ENCODE measurements at places on chromosomes 4 and X.
A peak's percentile ranks its signal among the peaks of the same experiment; 100 is the strongest.

GRCh38 chr4:175762582-175762981 lies 49.5 kb downstream of the GPM6A start:
- no peak for DNase-seq

DNA sequence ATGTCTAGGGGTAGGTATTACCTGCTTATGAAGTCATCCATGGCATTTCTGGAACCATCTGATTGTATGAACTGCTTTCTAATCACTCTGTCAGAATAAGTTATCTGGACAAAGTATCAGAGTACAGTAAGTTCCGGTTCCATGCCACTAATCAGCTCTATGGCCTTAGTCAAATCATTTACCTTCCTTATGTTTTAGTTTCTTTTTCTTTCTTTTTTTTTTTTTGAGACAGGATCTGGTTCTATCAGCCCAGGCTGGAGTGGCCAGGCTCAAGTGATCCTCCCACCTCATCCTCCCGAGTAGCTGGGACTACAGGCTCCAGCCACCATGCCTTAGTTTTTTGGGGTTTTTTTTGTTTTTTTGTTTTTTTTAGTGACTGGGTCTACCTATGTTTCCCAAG lies 11.5 kb downstream of the XIAP start:
- DNase-seq: no peak

- no peak for DNase-seq
Observed at GRCh38 chrX:905848-906566, 275.4 kb downstream of the SHOX start.

DNA sequence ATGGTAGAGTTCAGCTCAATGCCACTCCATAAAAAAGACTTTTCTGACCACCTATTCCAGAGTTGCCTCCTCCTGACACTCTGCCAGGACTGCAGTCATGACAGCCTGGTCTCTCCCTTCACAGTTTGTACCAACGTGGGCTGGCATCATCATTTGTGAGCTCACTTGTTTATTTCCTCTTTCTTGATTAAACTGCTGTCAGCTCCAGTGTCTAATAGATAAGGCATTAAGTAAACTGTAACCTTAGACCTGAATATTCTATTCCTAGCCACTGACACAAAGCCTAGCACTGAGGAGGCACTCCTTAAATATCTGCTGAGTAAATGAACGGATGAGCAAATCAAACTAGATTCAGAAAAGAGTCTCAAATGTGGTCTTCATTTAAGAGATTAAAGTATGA lies 48.7 kb downstream of the DDX60 start:
- DNase-seq: no peak

- DNase-seq: no peak
Observed at GRCh38 chrX:136797787-136798186, 17.1 kb upstream of the ARHGEF6 start.

- DNase-seq: no peak
Observed at GRCh38 chr4:36446275-36446674, 164.9 kb downstream of the DTHD1 start.

GRCh38 chr4:1347410-1347864 lies 429 bp downstream of the UVSSA start:
- peak; percentile 40 for DNase-seq

- no peak for DNase-seq
Observed at GRCh38 chrX:44922980-44923379, 50.0 kb downstream of the KDM6A start.

GRCh38 chr4:85457752-85458467 lies 17.0 kb upstream of the ARHGAP24 start:
- DNase-seq: no peak

- no peak for DNase-seq
Observed at GRCh38 chr4:1082215-1083182, 30.9 kb downstream of the RNF212 start.

DNA sequence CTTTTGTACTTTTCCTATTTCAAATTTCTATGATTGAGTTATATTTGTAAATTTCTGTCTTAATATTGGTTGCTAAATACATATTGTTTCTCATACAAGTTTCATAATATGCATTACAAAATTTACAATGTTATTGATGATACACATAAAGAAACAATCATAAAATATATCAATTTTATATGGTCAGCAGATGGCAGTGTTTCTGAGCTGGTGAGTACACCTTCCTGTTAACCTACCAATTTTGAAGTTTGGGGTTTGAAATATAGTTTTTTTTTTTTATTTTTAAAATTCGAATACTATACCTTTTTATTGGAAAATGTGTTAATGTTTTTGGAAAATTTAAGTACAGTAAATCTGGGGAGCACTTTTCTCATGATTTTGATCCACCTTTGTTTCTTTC lies 1953.1 kb upstream of the ADGRL3 start:
- no peak for DNase-seq

- no peak for DNase-seq
Observed at GRCh38 chr4:124682384-124682783, 30.1 kb downstream of the ANKRD50 start.

DNA sequence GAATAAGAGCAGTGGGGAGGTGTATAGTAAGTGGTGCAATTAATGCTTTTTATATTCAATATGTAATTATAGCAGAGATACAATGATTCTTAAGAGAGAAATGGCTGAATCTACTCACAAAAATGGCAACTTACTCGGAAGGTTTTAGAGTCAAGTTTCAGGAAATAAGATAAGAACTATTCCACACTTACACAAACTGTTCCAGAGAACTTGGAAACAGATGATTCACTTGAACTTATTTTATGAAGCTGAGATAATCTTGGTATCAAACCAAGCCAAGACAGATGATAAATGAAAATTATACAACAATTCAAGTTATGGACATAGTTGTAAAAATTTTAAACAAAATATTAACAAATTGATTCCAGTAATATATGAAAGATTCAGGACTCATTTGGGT lies 311.3 kb upstream of the HS3ST1 start:
- DNase-seq: no peak

DNA sequence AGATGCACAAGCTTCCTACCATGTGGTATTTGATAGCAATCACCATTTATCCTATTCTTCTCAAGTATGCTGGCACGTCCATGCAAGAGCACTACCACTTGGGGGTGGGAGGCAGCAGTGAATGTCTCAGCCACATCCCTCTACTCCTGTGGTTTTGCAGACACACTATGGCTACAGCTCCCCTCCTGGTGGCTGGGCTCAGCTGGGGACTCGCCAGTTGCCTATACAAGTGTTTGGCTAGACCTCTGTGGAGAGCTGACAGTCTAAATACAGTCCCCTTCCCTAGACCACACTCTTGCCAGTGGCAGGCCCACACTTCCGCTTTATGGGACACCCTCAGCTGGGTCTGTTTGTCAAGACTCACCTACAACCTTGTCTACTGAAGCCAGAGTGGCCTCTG lies 53.2 kb downstream of the ADGRA3 start:
- no peak for DNase-seq

DNA sequence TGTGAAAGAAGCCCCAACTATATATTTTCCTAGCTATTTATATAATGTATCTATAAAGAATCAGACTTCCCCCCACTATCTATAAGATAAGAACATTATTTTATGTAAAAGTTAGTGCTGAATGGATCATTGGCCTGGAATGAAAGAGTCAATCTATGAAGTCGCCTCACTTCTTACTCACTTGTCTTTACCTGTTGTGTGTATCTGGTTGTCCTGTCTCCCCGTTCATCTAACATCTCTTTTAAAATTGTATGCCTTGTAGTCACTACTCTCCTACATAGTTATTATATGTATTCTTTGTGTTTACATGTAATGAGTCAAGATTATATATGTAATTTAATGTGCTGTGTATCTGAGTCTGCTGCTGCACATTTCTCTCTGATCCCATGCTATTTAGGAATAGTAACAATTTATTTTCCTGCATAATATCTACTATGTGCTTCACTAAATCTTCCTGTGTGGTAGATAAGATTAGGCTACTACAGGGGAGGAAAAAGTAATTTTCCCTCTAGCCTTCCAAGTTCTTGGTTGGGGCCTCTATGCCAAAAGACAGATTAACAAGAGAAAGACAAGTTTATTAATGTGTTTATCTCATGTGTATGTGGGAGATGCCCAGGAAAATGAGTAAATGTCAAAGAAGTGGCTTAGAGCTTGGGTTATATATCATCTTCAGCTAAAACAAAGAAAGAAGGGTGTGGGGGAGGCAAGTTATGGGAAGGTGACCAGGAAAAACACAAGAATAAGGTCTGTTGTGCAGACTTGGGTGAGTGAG lies 77.6 kb upstream of the FRMPD4 start:
- no peak for DNase-seq

DNA sequence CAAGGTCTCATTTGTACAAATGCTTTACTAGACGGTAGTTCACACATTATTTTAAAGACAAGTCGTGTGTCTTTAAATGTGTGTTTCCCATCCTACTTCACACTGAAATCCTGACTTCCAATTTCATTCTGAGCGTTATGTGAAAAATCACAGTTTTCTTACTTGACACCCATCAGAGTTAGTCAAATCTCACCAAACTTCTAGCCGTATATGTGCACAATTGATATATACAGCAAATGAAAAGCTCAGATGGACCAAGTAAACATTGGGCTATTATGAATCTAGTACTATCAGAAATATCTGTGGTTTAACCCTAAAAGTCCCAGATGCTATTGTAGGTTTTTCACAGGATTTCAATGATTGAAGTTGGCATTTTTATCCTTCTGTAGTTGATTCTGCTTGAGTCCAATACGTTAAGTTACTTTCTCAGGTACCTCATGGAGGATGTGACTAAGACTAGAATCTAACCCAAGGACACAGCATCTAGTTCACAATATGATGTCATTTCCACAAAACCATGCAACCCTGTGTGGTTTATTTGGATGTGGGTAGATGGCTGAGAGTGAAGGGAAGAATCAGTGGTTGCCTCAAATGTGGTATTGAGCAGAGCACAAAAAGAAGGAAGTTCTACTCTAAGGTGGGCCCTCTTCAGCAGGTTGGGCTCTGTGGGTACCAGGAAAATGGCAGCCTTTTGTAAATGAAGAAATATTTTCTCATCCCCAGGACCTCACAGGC lies 22.1 kb upstream of the TRIM60 start:
- no peak for DNase-seq

DNA sequence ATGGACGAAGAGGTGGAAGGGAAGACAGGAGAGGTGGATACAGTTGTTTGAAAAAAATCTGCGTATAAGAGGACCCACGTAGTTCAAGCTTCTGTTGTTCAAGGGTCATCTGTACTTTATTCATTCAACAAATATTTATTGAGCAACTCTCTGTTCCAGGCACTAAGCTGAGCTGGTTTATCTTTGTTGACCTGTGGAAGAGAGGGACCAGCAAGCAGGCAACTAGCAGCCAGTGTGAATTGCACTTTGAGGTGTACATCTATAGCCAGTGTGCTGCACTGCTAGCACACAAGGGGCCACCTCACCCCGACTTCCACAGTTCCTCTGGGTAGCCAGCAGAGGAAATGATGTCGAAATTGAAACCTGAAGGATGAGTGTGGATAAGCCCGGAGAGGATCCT lies 191.4 kb downstream of the SOWAHB start:
- DNase-seq: no peak

GRCh38 chr4:152805071-152805650 lies 25.4 kb downstream of the ARFIP1 start:
- DNase-seq: no peak

DNA sequence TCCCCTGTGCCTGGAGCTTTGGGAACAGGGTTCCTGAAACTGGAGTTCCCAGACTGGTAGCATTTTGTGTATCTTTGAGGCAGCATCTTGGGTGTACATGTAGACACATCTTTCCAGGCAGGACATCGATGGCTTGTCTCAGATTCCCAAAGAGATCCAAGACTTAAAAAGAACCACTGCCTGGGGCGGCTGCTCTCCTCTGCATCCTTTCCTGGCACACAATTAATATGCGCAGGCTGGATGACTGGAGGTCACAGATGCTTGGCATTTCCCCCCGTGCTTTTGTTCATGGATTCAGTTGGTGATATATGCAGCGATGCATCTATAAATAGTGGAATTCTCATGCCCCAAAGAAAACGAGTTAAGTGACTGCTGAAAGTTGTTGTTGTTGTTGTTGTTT lies 80.5 kb downstream of the CLDN34 start:
- DNase-seq: no peak

- DNase-seq: no peak
Observed at GRCh38 chr4:136371231-136371630, 1161.1 kb downstream of the PCDH18 start.

DNA sequence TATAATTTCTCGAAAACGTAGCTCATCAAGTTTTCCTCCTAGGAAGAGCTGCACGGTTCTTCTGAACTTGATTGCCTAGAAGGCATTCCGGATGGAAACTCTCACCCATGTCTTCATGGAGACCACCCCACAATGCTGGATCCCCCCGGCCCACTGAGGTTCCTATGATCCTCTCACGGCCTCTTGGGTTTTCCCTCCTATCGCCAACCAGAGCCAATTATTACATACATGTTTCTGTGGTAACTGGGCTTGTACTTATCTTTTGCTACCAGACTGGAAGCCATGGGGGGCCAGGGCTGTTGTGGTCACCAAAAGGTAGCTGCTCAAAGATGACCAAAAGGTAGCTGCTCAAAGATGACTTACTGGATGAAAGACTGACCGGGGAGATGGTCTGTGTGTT lies 131.5 kb downstream of the AFAP1 start:
- DNase-seq: no peak

GRCh38 chr4:183747931-183748670 lies 89.0 kb downstream of the TRAPPC11 start:
- no peak for DNase-seq

GRCh38 chrX:136021903-136022302 lies 36.7 kb downstream of the SLC9A6 start:
- no peak for DNase-seq

- DNase-seq: no peak
Observed at GRCh38 chrX:15468036-15468435, 25.1 kb downstream of the PIR start.

DNA sequence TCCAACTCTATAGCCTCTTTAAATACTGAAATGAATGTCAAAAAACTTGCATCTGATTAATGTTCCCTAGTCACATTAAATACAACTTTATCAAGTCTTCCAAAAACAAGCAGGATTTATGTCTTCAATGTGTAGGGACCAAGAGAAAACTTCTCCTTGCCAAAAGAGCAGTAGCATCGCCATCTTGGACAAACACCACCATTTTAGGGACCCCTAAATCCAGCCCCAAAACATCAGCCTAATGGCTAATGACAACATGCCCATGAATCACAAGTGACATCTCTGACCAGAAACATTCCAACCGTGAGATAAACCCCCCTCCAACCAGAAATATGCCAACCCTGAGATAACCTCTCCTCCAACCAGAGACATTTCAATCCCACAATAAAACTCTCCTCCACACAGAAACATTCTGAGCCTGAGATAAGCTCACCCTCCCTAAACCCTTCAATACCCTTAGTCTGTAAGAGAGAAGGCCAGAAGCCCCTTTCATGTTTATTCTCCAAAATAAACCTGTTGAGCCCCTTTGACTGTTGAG lies 697.4 kb downstream of the TRAM1L1 start:
- no peak for DNase-seq

GRCh38 chr4:91935217-91935616 lies 368.5 kb upstream of the GRID2 start:
- no peak for DNase-seq

GRCh38 chr4:43233321-43233720 lies 340.8 kb downstream of the GRXCR1 start:
- DNase-seq: no peak

Data from stimulated activated CD4-positive, alpha-beta T cell treated with anti-CD3 and anti-CD28 coated beads, TNF-alpha, amount 100 ng/mL, for 48 hours (primary cell).